ENCODE measurements at places on chromosomes 5 and 9.

GRCh38 chr5:39624268-39624886 lies 199.6 kb upstream of the DAB2 start:
- no peak for DNase-seq

- DNase-seq: no peak
These were observed 165.5 kb downstream of the TSSK1B start for GRCh38 chr5:113269023-113269997.

DNA sequence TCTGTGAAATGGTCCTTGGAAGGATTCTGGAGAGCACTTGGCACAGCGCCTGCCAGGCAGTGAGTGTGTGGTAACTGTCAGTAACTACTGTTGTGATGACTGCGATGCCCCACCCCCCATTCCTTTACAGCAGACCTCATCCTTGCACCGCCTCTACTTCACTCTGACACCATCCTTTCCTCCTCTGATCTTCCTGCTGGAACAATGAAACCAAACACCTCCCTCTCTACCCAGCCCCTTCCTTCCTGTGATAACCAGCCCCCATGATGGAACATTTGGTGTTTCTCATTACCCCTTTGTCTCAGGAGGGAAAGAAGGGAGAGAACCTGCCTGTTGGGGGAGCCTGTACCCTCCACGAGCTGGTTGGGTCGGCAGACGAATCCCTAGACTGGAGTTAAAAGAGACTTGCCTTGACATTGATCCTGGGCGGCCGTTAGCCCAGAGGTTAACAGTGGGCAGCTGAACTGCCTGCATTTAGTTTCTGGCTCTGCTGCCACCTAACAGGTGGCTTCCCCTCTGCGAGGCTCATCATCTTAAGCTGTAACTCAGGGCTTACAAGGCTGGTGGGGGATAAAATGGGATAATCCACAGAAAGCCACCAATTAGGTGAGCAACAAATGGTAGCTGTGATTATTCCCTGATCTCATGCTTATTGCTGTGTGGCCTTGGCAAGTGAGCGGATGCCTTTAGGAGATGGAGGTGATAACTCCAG lies 34.2 kb upstream of the GRPEL2 start:
- no peak for DNase-seq

- no peak for DNase-seq
These were observed 47.7 kb upstream of the BOD1 start for GRCh38 chr5:173664154-173664526.

DNA sequence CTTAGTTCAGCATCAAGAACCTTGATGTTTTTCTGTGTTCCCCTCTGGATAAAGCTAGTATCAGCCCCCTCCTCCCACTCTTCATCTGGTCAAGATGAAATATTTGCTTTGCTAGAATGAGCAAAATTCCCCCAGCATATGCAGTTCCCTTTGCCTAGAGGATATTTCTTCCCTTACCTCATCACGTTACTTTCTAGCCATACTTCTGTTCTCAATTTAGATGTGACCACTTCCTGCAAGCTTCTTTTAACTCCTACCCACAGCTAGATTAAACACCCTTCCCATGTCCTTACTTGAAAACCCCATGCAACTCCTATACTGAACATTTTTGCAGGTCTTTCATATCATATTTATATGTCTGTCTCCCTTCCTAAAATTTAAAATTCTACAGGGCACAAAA lies 178.9 kb upstream of the TUSC1 start:
- DNase-seq: no peak

DNA sequence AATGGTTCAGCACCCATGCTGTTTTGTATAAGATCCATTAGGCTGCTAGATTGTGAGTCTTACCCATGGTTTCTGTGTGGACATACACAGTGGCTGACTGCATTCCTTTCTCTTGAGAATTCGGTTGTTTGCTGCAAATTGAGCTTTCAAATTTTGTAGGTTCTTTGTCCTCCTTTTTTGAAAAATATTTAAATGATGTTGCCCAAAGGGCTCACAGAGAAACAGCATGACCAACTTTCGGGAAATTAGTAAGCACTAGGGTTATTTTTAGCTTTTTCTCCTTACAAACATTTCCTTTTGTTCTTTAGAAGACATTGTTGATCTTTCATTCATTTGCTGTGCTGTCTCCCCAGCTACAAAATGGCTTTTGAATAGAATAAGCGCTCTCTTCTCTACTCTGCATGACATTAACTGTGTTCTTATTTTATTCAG lies 79.4 kb downstream of the NLN start:
- DNase-seq: no peak

DNA sequence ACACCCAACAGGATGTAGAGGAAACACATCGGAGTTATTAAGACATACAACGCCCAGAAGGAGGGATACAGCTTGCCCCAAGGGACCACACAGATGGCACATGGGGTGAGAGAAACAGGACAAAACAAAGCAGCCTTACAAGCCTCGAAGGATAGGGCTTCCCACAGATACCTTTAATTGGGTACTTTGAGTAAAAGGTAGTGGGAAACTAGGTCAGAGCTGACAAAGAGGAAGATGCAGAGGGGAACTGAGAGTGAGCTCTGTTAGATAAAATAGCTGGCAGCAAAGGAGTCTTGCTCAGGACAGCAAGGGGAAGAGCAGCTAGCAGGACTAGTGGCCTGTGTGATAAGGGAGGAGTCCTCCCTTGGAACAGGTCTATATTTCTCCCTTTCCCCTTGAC lies 48.2 kb downstream of the OTP start:
- DNase-seq: peak; percentile 24

GRCh38 chr5:86542532-86542931 lies 75.2 kb upstream of the COX7C start:
- DNase-seq: no peak

- DNase-seq: no peak
These were observed 64.9 kb upstream of the STK32A start for GRCh38 chr5:147169901-147170300.

DNA sequence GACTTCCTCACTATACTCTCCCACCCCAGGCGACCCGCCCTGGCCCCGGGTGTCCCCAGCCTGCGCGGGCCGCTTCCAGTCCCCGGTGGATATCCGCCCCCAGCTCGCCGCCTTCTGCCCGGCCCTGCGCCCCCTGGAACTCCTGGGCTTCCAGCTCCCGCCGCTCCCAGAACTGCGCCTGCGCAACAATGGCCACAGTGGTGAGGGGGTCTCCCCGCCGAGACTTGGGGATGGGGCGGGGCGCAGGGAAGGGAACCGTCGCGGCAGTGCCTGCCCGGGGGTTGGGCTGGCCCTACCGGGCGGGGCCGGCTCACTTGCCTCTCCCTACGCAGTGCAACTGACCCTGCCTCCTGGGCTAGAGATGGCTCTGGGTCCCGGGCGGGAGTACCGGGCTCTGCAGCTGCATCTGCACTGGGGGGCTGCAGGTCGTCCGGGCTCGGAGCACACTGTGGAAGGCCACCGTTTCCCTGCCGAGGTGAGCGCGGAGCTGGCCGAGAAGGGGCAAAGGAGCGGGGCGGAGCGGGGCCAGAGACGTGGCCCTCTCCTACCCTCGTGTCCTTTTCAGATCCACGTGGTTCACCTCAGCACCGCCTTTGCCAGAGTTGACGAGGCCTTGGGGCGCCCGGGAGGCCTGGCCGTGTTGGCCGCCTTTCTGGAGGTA lies 2.1 kb downstream of the CA9 start:
- peak; percentile 74 for DNase-seq

Data from GM13977 (cell line).